ENCODE measurements at places on chromosomes 12 and 14. TPM values are rescaled to one million over a fixed set of nuclear protein-coding genes. Genes with fewer than 3 reads are reported as not detected.

The PKP2 gene
- 40.4 TPM for total RNA-seq

The NANOG gene
- not detected for total RNA-seq

The TCHP gene
- 11.8 TPM for total RNA-seq

The NXPH4 gene
- not detected for total RNA-seq

The SLC35F4 gene
- not detected for total RNA-seq

- DNase-seq, result no peak
- no peaks in the 10 kb centered on the region for H3K4me1 ChIP-seq
- no peak overlapping the region for H3K4me3 ChIP-seq
- no peak overlapping the region for H3K27ac ChIP-seq
Measured at GRCh38 chr12:105470601-105471000, 140.1 kb downstream of the C12orf75 start.

DNA sequence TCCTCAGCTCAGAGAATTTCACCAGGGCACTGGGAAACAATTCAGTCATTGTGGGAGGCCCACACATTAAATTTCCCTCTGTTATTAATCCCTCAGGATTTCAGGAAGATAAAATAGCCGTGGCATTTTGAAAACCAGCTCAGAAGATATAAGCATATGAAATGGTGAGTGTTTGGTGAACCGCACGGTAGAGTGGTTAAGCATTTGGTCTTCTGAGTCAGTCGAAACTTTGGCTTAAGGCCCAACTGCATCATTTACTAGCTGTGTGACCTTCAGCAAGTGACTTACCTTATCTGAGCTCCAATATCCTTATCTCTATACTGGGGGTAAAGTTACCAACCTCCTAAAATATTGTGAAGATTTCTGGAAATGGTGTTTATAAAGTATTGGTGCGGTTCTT, 5.2 kb upstream of the VRK1 start:
- no peaks in the 10 kb centered on the region for H3K4me1 ChIP-seq
- DNase-seq, result no peak
- H3K36me3 ChIP-seq, result no peaks in the 10 kb centered on the region
- H3K4me3 ChIP-seq, result no peak overlapping the region
- no peaks in the 10 kb centered on the region for H3K27me3 ChIP-seq

DNA sequence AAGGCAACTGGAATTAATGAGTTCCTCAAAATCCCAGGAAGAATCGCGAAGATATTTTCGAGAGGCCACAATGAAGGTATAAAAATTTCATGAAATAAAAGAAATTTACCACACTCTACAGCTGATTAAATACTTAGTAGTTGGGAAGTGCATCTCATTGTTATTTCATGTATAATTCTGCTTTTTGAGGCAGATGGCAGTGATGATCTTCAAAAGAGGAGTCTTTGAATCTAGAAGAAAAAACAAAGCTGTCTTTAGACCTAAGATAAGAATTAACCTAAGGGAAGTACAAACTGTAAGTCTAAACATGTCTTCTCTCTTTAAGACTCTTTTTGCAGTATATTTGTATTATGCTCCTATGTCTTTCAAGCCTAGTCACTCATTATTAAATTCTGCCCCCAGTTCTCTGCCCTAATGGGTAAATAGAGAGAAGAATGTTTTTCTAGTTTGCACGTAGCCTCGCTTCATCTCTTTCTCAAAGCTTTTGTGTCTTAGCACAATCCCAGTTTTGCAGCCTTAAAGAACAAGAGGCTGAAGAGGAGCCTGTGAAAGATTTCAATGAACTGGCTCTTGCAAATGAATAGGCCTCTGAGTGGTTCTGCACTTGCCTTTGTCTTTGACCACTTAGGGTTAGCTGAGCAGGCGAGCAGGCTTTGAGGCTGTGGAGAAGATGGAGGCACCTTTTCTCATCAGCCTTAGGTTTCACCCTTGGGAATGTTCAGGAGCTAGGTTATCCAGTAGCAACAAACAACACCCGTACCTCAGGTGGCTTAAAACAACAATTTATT, 32.7 kb downstream of the CFAP54 start:
- no peaks in the 10 kb centered on the region for H3K4me1 ChIP-seq
- no peak overlapping the region for H3K4me3 ChIP-seq
- no peak for DNase-seq

- H3K27me3 ChIP-seq, result no peaks in the 10 kb centered on the region
- no peak overlapping the region for H3K27ac ChIP-seq
- H3K4me1 ChIP-seq, result peaks cover 27% of the 10 kb centered on the region
- H3K4me3 ChIP-seq, result no peak overlapping the region
- DNase-seq, result no peak
- H3K36me3 ChIP-seq, result no peaks in the 10 kb centered on the region
Measured at GRCh38 chr12:75986001-75986746, 45.4 kb downstream of the PHLDA1 start.

- no peak overlapping the region for H3K4me3 ChIP-seq
- no peaks in the 10 kb centered on the region for H3K27me3 ChIP-seq
- DNase-seq, result no peak
- no peaks in the 10 kb centered on the region for H3K4me1 ChIP-seq
Measured at GRCh38 chr12:105613887-105614286, 283.4 kb downstream of the C12orf75 start.

DNA sequence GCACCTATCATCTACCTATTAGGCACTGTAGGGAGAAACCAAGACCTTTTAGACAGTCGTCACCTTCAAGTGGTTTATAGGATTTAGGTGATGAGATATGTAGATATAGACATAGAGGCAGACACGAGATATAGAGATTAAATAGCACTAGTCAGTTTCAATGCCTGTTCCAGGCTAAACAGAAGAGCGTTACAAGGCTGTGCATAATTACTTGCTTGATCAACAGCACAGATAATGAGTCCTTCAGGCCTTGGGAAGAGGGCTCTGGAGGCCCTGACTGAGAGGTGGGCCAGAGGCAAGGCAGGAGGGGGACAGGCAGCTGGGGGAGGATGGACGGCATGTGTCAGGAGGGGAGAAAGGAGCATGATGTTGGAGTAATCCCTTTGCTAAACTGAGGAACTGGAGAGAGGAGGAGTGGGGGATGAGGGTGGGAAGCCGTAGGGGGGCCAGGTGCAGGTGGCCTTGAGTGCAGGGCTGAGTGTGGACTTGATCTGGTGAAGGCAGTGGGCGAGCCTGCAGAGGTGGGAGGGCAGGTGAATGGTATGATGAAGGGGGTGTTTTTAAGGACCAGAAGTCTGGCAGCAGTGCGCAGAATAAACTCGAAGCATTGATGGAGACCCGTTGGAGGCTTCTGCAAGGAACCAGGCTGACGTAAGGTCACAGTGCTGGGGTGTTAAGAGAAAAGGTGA, 43.9 kb upstream of the ATP23 start:
- DNase-seq, result no peak
- no peaks in the 10 kb centered on the region for H3K27me3 ChIP-seq
- no peaks in the 10 kb centered on the region for H3K36me3 ChIP-seq
- peak overlapping the region; percentile 94 for H3K27ac ChIP-seq
- peaks cover 64% of the 10 kb centered on the region for H3K4me1 ChIP-seq

DNA sequence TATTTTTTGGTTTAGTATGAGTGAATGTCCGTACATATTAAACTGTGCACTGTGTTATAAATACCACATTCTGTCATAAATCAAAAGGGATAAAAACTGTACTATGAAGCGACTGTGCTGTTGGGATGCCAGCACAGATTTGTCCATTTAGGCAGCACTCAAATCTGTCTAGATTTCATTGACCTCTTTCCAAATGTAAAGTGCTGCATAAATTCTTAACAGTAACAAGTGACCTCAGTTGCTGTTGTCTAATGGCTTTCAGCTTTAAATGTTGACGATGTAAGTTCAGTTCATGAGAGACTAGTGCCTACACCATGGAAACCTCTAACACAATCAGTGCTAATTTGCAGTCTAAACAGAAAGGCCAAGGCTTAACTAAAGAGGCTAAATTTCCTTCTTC, 531.4 kb upstream of the LMO3 start:
- no peaks in the 10 kb centered on the region for H3K4me1 ChIP-seq
- no peaks in the 10 kb centered on the region for H3K36me3 ChIP-seq
- H3K4me3 ChIP-seq, result no peak overlapping the region
- no peak for DNase-seq

DNA sequence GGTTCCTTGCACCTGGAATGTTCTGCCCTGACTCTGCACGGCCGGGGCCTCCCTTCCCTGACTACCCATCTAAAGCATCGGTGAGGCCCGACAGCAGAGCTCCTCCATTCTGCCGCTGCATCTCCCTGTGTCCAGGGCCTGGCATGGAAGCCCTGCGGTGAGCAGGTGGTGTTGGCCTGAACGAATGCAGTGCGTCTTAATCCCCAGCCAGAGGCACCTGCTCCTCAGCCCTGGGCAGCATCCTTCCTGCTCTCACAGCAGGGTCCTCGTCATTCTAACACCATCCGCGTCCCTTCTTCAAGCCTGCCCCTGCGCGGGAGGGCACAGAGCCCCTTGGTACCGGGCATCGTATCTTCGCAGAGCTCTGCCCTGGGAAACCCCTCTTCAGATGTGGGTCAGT, 15.4 kb downstream of the BEGAIN start:
- no peaks in the 10 kb centered on the region for H3K27me3 ChIP-seq
- H3K27ac ChIP-seq, result no peak overlapping the region
- no peak for DNase-seq
- H3K4me3 ChIP-seq, result no peak overlapping the region

- no peaks in the 10 kb centered on the region for H3K27me3 ChIP-seq
- H3K27ac ChIP-seq, result peak overlapping the region; percentile 70
- H3K4me1 ChIP-seq, result peaks cover 20% of the 10 kb centered on the region
- H3K4me3 ChIP-seq, result no peak overlapping the region
- H3K36me3 ChIP-seq, result no peaks in the 10 kb centered on the region
Measured at GRCh38 chr12:110256780-110257431, 24.1 kb upstream of the ATP2A2 start.

GRCh38 chr14:54660604-54661111, 93.7 kb downstream of the SAMD4A start:
- H3K4me1 ChIP-seq, result no peaks in the 10 kb centered on the region
- H3K27ac ChIP-seq, result no peak overlapping the region
- no peak for DNase-seq
- no peaks in the 10 kb centered on the region for H3K27me3 ChIP-seq
- H3K36me3 ChIP-seq, result no peaks in the 10 kb centered on the region

GRCh38 chr14:100569734-100570286, 17.4 kb downstream of the BEGAIN start:
- DNase-seq, result no peak
- H3K4me1 ChIP-seq, result peaks cover 6% of the 10 kb centered on the region
- no peaks in the 10 kb centered on the region for H3K36me3 ChIP-seq
- H3K27ac ChIP-seq, result no peak overlapping the region

DNA sequence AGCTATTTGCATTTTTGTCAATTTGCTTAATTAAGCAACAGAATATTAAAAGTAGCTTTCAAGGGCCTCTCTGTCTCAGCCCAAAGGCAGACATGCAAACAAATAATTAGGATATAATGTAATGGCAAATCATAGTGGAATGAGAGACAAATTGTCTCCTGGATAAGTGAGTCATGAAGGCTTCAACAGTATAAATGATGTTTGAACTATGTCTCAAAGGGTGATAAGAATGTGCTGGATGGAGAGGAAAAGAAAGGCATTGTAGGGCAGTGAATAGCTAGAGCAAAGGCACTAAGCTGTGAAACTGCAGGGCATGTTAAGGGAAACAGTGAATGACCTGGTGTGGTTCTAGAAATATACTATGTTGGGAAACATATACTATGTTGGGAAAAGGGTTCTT, 53.5 kb upstream of the PPP1R12A start:
- H3K4me1 ChIP-seq, result no peaks in the 10 kb centered on the region
- no peaks in the 10 kb centered on the region for H3K36me3 ChIP-seq
- no peak overlapping the region for H3K4me3 ChIP-seq
- no peak for DNase-seq

DNA sequence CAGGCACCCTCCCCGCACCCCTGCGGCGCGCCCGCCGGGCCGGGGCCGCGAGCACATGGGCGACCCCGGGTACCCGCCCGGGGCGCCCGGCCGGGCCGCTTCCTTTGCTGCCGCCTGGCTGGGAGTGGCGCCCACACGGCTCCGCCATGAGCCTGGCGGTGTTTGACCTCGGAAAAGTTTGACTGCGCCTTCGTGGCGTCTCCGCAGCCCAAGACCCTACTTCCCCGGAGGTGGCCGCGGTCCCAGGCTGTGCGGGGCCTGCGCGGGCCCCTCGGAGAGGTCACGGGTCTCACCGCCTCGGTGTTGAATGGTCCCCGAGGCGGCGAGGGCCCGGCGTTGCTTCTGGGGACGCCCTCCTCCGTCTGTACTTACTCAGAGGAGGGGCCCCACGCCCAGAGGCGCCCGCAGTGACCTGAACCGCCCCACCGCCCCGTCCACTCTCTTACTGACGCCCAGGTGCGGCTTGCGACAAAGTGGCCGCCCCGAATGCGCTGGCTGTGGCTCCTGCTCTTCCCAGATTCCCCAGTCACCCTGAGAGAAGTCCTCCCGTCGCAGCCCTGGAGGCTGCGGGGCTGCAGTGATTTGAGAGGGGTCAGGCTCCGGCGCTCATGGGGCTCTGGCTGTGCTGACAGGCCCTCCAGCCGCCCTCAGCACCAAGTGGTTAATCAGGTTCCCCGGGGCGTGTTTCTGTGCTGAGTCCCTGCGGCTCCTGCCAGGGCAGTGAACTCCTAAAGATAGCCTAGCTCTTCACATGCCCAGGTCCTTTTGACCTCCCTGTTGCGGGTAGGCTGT, 5.8 kb downstream of the KMT5A start:
- peaks cover 50% of the 10 kb centered on the region for H3K4me1 ChIP-seq
- peak overlapping the region; percentile 76 for H3K4me3 ChIP-seq
- DNase-seq, result no peak
- H3K27ac ChIP-seq, result peak overlapping the region; percentile 86
- peaks cover 6% of the 10 kb centered on the region for H3K36me3 ChIP-seq

- no peak overlapping the region for H3K4me3 ChIP-seq
- no peak overlapping the region for H3K27ac ChIP-seq
- H3K4me1 ChIP-seq, result peaks cover 6% of the 10 kb centered on the region
- H3K36me3 ChIP-seq, result no peaks in the 10 kb centered on the region
Measured at GRCh38 chr12:47396902-47397663, 308.7 kb downstream of the RPAP3 start.

DNA sequence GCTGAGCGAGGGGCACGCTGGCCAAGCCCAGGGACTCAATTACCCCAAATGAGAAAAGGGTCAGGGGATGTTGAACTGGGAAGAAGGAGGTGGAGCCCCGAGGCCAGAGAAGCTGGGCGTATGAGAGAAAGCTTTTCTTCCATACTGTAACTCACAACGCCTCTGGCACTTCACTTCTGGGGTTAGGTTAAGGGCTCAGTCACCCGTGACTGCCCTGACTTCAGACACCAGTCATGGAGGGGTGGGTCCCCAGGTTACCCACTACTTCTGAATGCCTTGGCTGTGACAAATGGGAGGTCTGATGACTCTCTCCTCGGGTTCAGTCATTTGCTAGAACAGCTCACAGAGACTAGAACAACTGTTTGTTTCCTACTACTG, 5.5 kb upstream of the GPR132 start:
- H3K27me3 ChIP-seq, result no peaks in the 10 kb centered on the region
- no peak overlapping the region for H3K4me3 ChIP-seq

DNA sequence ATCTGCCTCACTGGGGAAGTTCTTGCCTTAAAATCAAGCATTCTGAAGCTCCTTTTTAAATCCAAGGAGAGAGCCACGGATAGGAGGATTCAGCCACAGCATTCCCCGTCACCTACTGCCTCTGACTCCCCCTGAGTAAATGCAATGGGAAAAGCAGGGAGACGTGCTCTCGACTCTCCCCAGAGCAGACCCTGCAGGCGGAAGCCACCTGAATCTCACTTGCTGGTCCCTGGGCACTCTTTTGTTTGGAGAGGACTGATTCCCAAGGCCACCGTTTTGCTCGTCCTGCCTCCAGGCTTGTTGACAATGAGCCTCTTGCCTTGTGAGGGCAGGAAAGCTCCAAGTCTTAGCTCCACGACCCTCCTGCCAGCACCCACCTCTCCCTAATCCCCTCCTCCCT, 204.5 kb downstream of the SLC15A4 start:
- no peak overlapping the region for H3K4me3 ChIP-seq
- DNase-seq, result no peak
- no peaks in the 10 kb centered on the region for H3K27me3 ChIP-seq
- no peaks in the 10 kb centered on the region for H3K4me1 ChIP-seq
